K562 (cell line): ENCODE measurements at places on chromosomes 5 and 9.

DNA sequence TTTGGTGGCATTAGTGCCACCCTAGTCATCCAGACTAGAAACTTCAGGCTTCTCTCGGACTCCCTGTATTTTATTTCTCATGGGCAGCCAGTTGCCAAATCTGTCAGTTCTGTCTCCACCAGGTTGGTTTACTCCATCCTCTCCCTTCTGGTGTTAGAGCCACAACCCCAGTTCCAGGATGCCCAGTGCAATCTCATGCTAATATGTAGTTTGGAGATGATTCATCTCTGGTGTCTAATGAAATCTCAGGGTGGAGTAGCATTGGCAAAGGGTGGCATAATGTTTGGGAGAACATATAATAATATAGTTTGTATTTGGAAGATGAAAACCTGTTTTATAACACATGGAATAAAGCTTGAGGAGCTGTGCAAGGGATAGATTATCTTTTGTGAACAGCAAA lies 30.2 kb downstream of the SLC46A2 start:
- DNase-seq = no peak

- DNase-seq = no peak
These were observed 49.6 kb upstream of the PLIN2 start for GRCh38 chr9:19176856-19177255.

GRCh38 chr5:179874536-179875292 lies 16.1 kb upstream of the MRNIP start:
- no peak for DNase-seq

GRCh38 chr9:109513871-109514270 lies 15.8 kb upstream of the PTPN3 start:
- no peak for DNase-seq

DNA sequence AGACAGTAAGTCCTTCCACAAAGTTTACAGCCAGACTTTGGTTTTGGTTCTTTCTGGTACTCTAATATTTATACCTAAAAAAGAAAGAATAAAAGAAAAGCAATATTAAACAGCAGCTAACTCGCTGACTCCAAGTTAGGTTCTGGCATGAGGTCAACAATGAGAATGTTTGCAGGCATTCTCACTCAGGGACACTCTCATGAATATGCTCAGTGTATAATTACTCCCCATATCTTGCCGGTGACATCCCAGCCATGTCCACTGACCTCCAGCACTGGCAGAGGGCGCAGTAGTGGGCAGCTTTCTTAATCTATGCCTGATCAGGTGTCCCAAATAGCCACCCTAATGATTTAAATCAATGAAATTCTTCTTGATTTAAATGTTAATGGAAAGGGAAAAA lies 151.5 kb downstream of the BNC2 start:
- DNase-seq = no peak

DNA sequence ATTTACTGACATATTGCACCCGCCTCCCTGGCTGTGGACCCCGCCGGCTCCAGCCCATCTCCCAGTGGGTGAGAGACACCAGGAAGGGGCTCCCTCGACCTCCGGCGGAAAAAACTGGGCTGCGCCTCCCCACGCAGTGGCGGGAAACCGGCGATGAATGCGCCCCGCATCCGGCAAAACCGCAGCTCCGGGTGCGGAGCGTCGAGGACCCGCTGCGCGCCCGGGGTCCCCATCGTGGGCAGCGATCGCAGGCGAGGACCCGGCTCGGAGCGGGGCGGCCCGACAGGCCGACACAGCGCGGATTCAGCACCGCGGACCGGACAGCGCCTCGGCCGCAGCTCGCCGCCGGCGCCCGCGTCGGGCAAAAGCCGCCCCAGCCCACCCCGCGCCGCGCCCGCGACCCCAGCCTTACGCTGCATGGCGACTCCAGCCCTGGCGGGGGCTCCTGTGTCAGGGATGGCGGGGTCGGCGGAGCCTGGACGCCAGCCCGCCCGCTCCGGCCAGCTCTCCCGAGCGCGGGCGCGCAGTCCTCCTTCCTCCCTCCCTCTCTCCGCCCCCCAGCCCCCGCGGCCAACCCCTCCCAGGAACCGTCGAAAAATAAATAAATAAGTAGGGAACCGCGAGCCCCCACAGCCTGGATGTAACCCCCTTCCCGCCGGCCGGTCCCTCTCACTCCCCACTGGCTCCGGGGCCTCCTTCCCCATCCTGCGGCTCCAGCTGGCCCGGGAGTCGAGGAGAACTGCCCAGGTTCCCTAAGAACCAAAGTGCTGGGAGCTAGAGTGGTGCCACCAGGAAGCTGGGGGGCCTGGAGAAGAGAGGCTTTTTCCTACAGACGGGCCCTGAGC lies 3.1 kb downstream of the LHX3 start:
- peak; percentile 41 for DNase-seq

- DNase-seq = no peak
These were observed 16.2 kb downstream of the SPTAN1 start for GRCh38 chr9:128568470-128569078.

- no peak for DNase-seq
These were observed 141.6 kb upstream of the IL12B start for GRCh38 chr5:159471904-159472303.

DNA sequence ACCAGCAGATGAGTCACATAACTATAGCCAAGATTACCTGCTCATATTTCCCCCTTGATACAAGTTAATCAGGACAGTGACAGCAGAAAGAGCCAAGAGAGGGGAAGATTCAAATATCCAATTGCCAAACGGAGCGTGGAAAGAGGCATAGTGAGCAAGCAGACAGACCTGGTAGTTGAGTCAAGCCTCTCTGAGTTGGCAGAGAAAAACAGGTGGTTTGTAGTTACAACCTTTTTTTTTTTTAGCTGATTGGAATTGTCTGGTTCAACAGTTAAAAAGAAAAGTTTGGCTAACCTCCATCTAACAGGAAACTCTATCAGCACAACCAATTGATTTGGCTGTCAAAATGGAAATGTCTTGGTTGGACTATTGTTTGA lies 272.1 kb downstream of the TLE1 start:
- no peak for DNase-seq

GRCh38 chr9:105173306-105173705 lies 71.1 kb upstream of the SLC44A1 start:
- no peak for DNase-seq

- no peak for DNase-seq
These were observed 207.0 kb upstream of the ACO1 start for GRCh38 chr9:32177396-32177795.

GRCh38 chr9:114505187-114506081 lies at the start of gene WHRN:
WHRN (minus strand) TSS chr9:114505473; CDS start chr9:114504801, 672 bp downstream.
- peak; percentile 95 for DNase-seq

- no peak for DNase-seq
These were observed 48.8 kb downstream of the POC5 start for GRCh38 chr5:75668445-75668844.

DNA sequence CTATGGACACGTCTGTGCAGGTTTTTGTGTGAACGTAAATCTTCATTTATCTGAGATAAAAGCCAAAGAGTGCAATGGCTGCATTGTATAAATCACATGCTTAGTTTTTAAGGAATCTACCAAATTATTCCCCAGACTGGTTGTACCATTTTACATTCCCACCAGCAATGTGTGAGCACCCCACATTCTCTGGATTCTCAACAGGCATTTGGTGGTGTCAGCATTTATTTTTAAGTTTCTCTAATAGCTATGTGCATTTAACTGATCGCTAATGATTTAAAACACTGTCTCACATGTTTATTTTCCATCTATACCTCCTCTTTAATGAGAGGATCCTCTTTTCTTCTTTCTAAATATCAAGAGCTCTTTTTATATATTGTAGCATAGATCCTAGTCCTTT lies 13.9 kb upstream of the ANKRD18A start:
- DNase-seq = no peak

DNA sequence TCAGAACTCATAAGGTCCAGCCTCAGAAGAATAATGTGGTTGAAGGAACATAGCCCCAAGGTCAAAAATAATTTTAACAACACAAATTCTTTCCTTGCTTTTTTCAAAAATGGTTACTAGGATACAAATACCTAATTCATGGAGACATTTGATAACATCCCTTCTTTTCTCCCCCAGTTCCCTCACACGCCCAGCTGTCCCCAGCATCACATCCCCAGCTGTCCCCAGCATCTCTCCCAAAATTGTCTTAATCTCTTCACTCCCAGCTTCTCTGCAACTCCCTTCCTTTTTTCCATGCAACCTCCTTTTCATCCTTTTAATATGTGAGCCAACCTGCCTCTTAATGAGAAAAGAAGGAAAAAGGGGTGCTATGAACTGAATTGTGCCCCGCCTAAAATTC lies 77.8 kb downstream of the FSTL4 start:
- DNase-seq = no peak

GRCh38 chr5:149834246-149834855 lies 104.2 kb downstream of the PPARGC1B start:
- DNase-seq = peak; percentile 81

DNA sequence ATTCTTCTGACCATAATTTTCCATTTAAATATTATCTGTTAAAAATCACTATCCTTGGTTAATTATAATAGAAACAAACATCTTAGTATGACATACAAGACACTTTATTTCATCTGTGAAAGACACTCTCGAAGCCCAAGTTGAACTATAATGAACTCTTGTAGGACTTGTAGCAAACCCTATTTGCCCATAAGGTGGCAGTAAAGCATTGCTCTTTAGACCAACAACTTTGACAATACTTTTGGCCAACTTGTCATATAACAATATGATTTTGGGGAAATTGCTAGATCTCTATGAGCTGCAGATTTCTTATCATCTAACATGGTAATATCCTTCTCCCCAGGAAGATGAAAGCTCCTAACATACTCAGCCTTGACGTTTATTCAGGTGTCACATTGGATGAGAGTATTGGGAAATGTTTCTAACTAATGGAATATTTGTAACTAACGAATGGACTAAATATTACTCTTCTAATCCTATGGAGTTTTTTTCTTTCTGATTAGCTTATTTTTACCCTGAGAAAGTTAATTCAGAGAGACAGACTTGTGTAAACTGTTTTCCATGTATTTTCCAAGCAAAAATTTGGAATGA lies 11.0 kb downstream of the SPINK14 start:
- DNase-seq = peak; percentile 6

GRCh38 chr5:172777881-172778814 lies 7.2 kb upstream of the DUSP1 start:
- peak; percentile 38 for DNase-seq

GRCh38 chr5:157038568-157039187 lies 20.2 kb downstream of the HAVCR1 start:
- DNase-seq = no peak

GRCh38 chr5:52754051-52754450 lies 33.7 kb upstream of the ITGA1 start:
- DNase-seq = no peak

- no peak for DNase-seq
These were observed 106.5 kb upstream of the MSX2 start for GRCh38 chr5:174617910-174618309.

DNA sequence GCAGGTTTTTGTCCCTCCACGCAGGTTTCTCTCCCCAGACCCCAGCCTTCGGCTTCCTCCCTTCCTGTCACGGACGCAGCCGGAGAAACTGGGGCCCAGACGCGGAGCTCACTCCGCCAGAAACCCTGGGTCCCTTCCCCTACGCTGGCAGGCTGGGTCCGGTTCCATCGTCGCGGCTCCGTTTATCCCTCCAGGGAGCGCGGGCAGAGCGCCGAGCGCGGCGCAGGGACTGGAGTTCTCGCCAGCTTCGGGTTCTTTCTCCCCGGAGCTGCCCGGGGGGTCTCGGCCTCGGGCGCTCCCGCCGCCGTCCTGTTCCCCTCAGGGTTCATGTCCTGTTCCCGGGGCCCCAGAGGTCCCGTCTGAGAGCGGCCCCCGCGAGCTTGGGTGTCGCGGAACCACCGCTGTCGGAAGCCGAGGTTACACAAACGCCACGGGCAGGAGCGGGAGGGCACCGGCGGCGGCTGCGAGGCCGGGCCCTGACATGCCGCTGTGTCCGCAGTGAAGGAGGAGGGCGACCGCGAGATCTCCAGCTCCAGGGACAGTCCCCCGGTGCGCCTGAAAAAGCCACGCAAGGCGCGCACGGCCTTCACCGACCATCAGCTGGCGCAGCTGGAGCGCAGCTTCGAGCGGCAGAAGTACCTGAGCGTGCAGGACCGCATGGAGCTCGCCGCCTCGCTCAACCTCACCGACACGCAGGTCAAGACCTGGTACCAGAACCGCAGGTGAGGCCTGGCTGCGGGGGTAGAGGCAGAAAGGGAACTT lies 4.6 kb downstream of the BARHL1 start:
- DNase-seq = no peak

DNA sequence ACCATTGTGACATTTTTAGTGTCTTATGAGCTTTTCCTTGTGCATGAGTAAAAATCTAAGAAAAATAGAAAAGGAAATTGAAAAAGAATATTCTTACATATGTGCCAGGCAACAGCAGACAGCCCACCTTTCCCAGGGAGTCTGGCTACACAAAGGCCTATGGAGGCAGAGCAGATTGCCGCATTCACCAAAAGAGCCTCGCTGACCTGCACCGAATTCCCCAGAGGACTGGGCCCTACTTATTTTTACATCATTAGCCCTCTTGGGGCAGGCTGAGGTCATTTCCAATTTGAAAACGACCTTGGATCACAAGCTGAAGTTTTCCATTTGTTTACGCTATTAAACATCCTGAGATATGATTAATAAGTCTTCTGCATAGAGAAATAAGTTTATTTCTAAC lies 66.2 kb upstream of the WDR41 start:
- DNase-seq = no peak

GRCh38 chr5:166992874-166993722 lies 1298.3 kb upstream of the WWC1 start:
- DNase-seq = no peak

- no peak for DNase-seq
These were observed 46.8 kb upstream of the CD180 start for GRCh38 chr5:67243349-67243748.

- DNase-seq = no peak
These were observed 41.8 kb upstream of the CDKN2B start for GRCh38 chr9:22050924-22051323.

DNA sequence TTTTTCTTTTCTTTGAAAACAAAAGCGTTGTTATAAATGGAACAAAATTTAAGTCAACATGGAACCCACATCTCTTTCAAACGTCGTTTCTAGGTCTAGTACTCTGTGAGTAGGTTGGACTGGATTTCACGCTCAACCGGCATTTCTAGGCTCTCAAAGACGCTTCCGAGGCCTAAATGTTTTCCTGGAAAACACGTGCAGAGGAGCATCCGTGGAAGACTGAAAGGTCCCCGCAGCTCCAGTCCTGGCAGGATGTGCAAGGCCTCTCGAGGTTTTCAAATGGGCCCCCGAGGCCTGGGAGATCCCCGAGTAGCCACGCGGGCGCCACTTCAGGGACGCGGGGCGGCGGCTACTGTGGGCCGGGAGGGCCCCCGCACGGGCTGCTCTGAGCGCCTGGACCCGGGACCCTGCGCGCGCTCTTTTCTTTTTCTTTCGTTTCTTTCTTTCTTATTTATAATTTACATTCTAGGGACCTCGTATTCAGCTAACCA lies 4.2 kb upstream of the IRX2 start:
- DNase-seq = no peak

- peak; percentile 31 for DNase-seq
These were observed 12.9 kb upstream of the F2RL1 start for GRCh38 chr5:76805821-76806505.

DNA sequence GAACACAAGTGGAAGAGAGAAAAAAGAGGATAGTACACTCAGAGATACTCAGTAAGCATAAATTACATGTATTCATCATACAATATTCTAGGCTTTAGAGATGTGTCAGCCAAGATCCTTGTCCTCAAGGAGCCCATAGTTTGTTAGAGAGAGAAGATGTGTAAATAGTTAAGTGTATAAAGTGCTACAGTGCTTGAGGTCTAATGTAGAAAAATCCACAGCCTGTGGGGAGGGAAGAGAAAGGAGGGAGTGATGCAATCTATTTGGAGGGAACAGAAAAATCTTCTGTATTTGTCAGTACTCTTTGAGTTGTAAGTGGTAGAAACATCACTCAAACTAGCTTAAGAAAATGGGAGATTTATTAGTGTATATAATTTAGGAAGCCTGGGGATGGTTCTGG lies 81.9 kb downstream of the PALM2AKAP2 start:
- DNase-seq = no peak

GRCh38 chr5:131286400-131286715 lies 22.5 kb downstream of the CDC42SE2 start:
- DNase-seq = no peak
